ENCODE measurements at places on chromosomes 4 and X.

- no peak for DNase-seq
Measured at GRCh38 chr4:1841887-1842210, 14.1 kb downstream of the LETM1 start.

- no peak for DNase-seq
Measured at GRCh38 chr4:8874896-8875680, 3.4 kb upstream of the HMX1 start.

DNA sequence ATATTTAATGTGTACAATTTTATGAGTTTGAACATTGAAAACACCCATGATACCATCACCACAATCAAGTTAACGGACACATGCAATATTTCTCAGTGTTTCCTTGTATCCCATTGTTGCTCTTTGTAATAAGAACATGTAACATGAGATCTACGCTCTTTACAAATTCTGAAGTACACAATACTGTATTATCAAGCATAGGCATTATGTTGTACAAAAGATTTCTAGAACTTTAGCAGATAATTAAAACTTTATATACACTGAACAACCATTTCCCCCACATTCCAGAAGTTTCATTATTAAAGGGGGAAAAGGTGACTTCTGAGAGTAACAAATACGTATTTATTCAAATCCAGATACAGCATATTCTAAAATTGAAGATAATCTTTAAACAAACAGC is 114.5 kb downstream of the SLC10A7 start:
- no peak for DNase-seq

- no peak for DNase-seq
Measured at GRCh38 chr4:110675426-110675825, 52.5 kb upstream of the PITX2 start.

DNA sequence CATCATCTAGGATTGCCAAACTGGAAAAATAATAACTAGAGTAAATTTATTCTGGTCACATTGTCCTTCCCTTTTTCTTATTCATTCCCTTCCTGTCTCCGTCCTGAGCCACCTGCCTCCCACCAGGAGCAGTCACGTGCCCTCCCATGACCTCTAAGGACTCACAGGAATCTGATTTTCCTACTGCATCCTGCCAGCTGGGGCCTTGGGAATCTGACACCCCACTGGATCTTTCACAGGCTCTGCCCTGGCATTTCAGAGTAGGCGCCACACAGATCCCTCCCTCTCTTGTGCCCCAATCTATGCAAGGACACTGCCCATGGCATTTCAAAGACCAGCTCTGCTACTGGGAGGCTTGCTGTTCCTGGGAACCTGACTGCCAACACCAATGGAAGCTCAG is 520.5 kb downstream of the PPARGC1A start:
- no peak for DNase-seq

DNA sequence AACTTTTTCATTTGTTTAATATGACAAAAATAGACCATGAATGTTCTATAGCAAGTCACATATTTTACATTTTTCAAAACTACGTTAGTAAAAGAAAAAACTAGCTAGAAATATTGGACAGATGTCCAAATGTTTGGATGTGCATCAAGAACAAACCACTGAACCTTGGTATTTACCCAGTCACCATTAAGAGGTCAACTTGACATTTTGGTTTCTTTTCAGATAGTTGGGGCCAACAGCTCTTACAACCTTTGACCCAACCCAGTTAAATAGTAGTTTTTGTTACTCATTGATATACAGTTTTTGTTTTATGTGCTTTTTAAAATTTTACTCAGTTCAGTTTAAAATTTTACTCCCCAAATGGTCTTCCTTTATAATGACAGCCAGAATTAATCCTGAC is 238.7 kb upstream of the TET2 start:
- DNase-seq: no peak

GRCh38 chr4:8203052-8203401 is 3.9 kb downstream of the SH3TC1 start:
- no peak for DNase-seq

- no peak for DNase-seq
Measured at GRCh38 chr4:131584587-131584986, 1564.5 kb upstream of the PCDH10 start.

DNA sequence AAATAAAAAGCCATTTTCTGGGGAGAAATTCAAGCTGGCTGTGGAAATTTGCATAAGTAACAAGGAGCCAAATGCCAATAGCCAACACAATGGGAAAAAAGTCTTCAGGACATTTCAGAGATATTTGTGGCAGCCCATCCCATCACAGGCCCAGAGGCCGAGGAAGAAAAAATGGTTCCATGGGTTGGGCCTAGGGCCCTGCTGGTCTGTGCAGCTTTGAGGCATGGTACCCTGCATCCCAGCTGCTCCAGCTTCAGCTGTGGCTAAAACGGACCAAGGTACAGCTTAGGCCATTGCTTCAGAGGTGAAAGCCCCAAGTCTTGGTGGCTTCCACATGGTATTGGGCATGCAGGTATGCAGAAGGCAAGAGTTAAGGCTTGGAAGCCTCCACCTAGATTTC is 14.2 kb upstream of the IL9R start:
- no peak for DNase-seq

GRCh38 chr4:78058591-78059523 is 1.7 kb downstream of the FRAS1 start:
- DNase-seq: no peak

DNA sequence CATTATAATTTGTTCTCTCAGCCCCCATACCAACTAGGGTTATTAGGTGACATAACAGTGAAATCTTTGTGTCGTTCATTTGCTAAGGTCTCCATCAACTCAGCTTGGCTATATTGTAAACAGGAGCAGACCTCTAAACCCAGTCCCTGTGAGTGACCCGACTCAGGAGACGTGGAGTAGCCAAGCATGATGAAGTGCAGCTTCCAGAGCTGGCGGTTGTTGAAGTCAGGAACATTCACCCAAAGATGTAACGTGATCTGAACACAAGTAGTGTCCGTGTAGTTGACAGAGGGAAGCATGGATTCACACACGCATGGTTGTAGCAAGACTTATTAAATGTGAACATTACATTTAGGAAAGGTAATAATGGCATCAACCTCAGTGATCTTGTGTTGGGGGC is 102.3 kb downstream of the FAM193A start:
- no peak for DNase-seq

DNA sequence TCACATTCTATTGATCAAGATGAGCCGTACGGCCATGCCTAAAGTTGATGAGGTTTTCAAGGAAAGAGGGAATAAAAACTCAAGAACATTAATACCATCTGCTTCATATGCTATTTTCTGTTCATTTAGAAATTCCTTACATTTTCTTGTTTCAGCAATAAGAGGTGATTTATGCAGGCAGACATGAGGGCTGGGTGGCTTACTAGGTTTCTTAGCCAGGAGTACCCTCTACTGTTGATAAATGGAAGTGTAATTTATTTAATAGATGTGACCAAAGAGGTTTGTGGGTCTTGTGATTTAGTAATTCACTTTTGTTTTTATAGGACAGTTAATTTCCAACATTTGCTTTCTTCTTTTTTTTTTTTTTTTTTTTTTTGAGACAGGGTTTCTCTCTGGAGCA is 6.4 kb upstream of the SMIM9 start:
- DNase-seq: peak; percentile 5

DNA sequence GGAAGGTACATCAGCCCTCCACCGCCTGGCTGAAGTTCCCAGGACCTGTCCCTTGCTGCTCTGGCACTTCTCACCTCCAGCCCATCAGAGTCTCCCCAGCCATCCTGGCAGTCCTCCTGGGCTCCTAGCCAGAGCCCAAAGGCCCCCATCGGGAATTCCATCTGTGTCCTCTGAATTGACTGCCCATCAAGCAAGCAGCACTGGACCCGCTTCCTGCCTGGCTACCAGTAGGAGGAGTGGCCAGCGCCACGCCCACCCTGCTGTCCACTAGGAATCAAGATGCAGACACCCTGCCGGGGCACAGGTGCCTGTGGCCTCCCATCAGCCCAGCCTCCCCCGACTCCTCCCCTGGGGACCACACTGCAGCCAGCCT is 47.2 kb downstream of the C4orf50 start:
- DNase-seq: no peak

GRCh38 chr4:81424816-81425755 is 46.6 kb downstream of the RASGEF1B start:
- DNase-seq: no peak

DNA sequence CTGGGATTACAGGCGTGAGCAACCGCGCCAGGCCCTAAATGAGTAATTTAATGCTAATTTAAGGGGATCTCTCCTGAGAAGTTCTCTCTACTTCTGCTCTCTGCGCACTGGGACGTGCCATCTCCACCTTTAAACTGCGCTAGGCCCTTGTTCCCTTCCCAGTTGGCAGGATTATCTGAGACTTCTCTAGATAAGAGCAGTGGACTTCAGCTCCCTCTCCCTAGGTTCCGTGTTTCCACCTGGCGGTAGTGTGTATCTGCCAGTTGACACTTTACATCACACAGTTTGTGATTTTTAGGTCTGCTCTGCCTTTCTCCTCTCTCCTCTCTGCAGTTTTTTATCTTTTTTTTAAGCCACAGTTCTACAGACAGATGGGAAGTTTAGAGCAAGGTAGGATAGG is 40.2 kb downstream of the ARHGAP10 start:
- DNase-seq: no peak

- no peak for DNase-seq
Measured at GRCh38 chrX:130543603-130544325, 142.0 kb downstream of the RBMX2 start.

DNA sequence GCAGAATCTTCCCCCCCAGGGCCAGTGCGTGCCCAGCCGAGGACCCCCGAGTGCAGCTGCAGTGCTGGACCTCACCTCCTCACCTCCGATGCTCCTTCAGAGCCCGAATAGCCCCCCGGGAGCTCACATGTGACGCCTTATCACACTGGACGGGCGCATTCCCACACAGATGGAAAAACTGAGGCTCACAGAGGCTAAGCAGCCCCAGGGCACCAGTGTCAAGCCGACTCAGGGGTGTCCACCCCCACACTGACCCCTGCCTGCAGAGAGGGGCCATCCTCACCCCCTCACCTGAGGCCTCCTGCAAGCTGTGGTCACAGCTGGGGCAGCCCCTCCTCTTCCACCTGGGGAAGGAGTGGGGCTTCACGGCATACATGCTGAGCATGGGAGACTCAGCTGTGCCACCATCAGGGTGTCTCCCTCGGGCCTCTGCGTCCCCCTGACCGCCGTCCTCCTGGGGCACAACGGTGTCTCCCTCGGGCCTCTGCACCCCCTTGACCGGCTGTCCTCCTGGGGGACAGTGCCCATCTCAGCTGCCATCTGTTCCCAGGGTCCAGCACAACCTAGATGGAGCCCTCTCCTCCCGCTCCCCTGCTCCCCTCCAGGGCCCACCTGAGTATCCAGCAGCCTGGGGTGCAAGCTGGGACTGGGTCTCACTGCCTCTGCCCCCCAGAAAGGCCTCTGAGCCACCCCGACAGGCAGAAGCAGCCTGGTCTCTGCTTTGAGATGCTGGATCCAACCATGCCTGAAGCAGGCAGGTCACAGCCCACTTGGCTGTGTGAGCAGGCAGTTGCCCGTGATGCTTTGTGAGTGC is 85.3 kb upstream of the NKX1-1 start:
- DNase-seq: no peak

GRCh38 chr4:35639929-35640328 is 604.4 kb downstream of the ARAP2 start:
- no peak for DNase-seq

DNA sequence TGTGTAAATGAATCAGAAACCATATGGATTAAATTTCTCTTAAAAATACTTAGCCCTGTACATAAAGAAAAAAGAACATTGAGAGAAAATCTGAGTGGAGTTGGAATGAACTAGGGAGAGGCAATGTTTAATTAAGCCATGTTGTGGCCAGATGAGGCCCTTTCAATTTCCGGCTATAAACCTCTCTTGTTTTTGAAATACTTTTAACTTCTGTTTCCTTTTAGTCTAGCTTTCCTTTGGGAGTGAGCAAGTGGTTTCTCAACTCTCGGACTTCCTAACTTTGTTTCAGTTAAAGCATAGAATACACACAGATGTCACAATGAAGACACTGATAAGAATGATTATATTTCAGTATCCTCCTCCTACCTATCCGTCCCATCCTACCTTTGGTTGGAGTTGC is 197.2 kb downstream of the ARHGAP24 start:
- DNase-seq: no peak

GRCh38 chr4:155426953-155427352 is 50.2 kb upstream of the MAP9 start:
- no peak for DNase-seq

DNA sequence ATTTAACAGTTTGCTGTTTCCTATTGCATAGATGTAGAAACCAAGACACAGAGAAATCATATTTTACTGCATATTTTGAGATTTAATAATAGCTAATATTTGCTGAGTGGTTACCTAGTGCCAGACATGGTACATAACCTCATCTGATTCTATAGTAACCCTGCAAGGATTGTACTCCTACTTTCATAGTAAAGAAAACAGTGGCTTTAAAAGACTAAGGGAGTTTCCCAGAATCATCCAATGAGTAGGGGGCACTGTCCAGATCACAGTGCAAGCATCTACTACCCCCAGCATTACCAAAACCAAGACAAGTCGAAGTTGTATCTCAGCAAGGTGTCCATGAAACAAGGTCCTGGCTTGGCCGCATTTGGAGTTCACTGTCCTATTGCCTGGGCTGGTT is 224.5 kb upstream of the TENM3 start:
- no peak for DNase-seq

GRCh38 chr4:105520819-105521790 is 31.3 kb upstream of the ARHGEF38 start:
- DNase-seq: no peak

DNA sequence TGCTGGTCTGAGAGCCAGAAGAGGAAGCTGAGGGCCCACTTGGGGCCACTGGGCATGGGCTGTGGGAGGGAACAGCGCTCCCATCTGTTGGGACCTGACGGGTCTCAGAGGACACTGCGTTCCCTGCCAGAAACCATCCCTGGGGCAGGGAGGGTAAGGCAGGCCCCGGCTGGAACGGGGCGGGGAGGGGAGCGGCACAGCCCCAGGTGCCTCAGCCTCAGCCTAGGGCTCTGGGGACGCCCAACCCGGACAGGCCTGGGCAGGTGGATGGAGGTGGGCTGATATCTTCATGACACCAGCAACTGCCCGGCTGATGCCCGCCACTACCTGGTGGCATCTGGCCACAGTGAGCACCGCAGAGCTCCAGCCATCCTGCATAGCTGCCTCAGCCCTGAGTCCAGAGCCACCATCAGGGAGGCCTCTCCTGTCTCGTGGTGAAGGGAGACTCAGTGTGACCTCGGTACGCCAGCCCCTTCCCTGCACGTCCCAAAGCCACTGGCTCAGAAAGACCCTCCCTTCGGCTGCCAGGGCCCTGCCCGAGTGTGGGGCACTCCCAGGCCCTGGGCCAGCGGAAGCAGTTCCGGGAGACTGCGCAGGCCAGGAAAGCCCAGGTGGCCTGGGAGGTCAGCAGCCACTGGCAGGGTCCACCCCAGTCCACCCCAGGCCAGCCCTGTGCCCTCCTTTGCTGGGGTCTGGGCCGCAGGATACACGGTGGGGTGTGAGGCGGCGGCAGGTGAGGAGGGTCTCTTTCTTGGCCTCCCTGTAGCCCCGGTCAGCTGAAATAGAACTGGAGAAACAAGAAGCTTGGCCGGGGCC is 34.6 kb upstream of the FGFR3 start:
- no peak for DNase-seq

GRCh38 chrX:9772943-9773342 is 7.3 kb upstream of the GPR143 start:
- no peak for DNase-seq

GRCh38 chr4:1310031-1310795 is 20.5 kb downstream of the MAEA start:
- DNase-seq: no peak

GRCh38 chr4:143961075-143961474 is 55.7 kb upstream of the GYPE start:
- no peak for DNase-seq

- DNase-seq: no peak
Measured at GRCh38 chr4:161448550-161449180, 715.1 kb downstream of the FSTL5 start.

GRCh38 chr4:27616166-27616565 is 755.5 kb downstream of the STIM2 start:
- no peak for DNase-seq

Measured in stimulated activated CD4-positive, alpha-beta T cell treated with anti-CD3 and anti-CD28 coated beads, Interleukin-4, amount 100 ng/mL, for 24 hours (primary cell).